ENCODE measurements at places on chromosomes 5 and 9.
A peak's percentile ranks its signal among the peaks of the same experiment; 100 is the strongest.

DNA sequence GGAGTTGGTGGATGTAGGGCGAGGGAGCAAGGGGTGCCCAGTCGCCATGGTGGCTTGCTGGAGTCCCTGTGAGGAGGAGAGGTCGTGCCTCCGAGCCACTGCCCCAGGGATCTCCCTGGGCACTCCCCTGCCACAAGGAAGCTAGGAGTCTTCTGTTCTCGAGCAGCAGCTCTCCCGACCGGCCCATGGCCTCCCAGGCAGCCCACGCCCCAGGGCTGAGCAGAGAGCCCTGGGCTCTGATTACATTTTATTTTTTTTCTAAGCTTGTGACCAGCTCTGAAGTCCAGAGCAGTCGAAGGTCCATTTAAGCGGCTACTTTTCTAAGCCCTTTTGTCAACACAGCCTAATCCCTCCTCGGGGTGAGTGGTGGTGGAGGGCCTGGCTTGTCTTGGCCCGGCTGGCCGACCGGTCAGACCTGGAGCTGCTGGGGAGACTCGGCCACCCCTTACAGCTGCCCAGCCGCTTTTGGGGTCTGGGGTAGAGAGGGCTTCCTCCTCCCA lies 2.1 kb downstream of the RXRA start:
- no peak for DNase-seq

DNA sequence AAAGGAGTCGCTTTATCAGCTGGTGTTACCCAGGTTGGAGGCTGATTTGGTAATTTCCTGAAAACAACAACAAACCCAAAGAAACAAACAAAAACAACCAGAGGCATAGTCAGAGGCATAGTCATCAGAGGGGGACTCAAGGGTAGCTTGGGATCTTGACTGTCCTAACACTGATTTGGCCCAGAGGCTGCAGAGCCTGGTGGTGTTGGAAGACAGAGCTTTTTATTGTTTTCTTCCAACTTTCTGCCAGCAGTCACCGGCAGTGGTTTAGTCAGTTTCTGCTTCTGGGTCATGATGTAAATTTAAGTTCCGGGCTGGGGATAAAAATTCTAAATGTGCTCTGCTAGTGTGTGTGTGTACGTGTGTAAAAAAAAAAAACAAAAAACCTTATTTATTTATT lies 23.5 kb upstream of the NKX2-5 start:
- no peak for DNase-seq

GRCh38 chr5:137825165-137825564 lies 42.5 kb upstream of the MYOT start:
- no peak for DNase-seq

DNA sequence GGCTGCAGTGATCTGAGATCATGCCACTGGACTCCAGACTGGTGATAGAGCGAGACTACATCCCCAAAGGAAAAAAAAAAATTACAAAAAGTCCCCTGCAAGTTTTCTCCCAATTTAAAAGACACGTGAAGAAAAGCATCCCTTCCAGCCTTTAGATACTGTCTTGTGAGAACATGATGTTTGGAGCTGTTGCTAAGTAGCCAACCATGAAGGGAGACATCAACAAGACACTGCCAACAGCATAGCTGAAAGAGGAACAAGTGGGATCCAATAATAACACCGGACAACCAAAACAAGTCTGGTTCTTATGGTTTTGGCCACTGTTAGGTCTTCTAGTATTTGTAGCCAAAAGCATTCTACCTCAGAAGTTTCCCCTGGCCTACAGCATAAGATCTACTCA lies 118.9 kb upstream of the CCDC180 start:
- DNase-seq, result no peak

GRCh38 chr5:88399561-88399960 lies 130.9 kb upstream of the TMEM161B start:
- no peak for DNase-seq

DNA sequence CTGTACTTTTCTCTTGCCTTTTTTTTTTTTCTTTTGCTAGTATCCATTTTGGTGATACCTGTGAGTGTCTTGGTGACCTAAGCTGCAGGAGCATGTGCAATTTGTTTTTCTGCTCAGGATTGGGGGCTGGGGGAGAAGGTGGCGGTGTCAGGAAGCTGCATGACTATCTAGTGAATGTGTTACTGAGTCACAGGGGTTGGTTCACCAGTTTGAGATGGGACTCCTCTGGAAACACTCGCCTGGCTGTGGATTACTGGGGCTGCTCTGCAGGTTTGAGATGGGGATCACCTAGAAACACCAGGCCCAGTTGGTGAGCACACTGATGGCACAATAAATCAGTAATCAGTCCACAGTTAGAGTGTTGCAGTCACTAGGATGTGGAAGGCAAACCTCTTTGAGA lies 447.9 kb downstream of the SPATA31D1 start:
- no peak for DNase-seq

DNA sequence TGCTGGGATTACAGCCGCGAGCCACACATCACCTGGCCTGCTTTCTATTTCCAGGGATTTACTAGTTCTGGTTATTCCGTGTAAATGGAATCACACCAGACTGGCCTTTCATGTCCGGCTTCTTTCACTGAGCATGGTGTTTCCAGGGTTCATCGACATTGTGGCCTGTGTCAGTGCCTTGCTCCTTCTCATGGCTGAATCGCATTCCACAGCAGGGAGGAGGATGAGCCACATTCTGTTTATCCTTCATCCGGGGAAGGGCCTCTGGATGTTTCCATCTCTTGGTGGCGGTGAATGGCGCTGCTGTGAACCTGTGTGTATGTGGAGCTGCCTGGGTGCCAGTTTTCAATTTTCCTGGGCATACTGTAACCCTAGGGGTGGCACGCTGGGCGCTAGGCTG lies 58.7 kb upstream of the RNU6ATAC start:
- DNase-seq, result no peak

GRCh38 chr9:133054194-133054890 lies 7.4 kb upstream of the CEL start:
- DNase-seq, result no peak

DNA sequence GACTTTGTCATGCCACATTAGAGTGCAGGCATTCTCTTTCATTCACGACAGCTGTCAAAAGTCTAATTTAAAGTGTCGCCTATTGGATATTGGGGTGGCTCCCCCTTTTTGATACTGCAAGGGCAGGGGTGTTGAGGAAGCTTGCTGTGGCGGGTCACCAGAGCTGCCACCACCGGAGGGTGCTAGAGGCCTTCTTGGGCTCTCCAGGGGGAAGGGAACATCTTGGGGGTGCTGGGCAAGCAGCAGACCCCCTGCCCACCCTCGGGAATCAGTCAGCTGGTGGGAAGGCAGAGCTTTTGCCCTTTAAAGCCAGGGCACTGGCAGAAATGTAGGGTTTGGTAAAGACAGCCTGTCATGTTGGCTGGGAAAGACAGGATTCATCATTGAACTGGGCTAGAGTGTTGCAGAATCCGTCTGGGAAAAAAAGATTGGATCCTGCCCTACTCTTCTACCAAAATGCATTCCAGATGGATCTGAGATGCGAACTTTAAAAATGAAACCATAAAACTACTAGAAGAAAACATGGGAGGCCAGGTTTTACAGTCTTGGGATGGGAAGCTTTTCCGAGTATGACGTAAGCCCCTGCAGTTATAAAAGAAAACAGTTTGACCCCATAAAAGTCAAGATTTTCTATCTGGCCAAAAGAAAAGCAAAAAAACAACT lies 22.3 kb downstream of the COL5A1 start:
- DNase-seq, result peak; percentile 4

- no peak for DNase-seq
Measured at GRCh38 chr5:52773342-52773741, 14.4 kb upstream of the ITGA1 start.

DNA sequence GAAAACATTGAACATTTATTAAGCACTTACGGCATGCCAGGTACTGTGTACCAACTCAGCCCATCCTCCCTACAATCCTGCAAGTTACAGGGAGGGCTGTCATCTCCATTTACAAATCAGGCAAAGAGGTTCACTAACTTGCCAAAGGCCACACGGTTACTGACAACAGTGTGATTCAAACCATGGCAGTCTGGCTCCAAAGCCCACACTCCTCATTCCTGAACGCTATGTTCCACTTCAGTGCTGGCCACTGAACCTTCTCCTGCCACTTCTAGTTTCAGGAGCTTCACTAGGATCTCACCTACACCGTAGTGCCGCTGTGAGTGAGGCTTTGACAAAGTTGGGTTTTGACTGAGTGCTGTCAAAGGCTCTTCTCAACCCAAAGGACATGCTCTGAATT lies 7.2 kb upstream of the LIFR start:
- no peak for DNase-seq

GRCh38 chr5:139835656-139836055 lies 40.0 kb downstream of the PSD2 start:
- no peak for DNase-seq

GRCh38 chr5:11390291-11390767 lies 513.9 kb downstream of the CTNND2 start:
- DNase-seq, result no peak

- no peak for DNase-seq
Measured at GRCh38 chr9:20290257-20290656, 332.0 kb downstream of the MLLT3 start.

GRCh38 chr5:163578652-163579051 lies 73.2 kb downstream of the MAT2B start:
- no peak for DNase-seq

- no peak for DNase-seq
Measured at GRCh38 chr9:68546596-68547390, 6.1 kb upstream of the TMEM252 start.

GRCh38 chr5:28253431-28253830 lies 1215.0 kb upstream of the CDH9 start:
- no peak for DNase-seq

DNA sequence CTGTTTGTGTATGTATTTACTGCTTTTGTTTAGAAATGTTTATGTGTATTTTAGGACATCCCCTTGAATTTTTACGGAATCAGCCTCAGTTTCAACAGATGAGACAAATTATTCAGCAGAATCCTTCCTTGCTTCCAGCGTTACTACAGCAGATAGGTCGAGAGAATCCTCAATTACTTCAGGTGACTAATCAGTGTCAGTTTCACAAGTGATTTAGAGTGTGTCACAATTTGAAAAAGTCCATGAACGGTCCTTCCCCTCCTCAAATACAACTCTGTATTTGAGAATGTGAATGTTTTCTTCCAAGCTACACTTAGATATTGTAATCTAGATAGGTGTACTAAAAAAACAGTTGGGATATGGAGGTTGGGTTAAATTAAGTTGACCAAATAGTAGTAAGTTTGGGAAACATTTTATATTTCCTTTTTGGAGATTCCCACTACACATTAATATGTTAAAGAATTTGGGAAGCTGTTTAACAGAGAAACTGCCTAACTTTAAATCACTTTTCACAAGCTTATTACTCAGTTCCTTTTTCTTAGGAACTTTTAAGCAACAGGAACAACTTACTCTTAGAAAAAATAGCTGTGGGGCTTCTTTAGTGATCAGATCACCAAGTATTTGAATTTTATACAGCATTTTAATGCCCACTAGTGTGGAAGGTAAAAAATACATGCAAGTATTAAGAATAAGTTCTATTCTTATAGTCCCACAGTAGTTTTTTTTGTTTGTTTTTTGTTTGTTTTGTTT lies 40.9 kb downstream of the RAD23B start:
- no peak for DNase-seq

DNA sequence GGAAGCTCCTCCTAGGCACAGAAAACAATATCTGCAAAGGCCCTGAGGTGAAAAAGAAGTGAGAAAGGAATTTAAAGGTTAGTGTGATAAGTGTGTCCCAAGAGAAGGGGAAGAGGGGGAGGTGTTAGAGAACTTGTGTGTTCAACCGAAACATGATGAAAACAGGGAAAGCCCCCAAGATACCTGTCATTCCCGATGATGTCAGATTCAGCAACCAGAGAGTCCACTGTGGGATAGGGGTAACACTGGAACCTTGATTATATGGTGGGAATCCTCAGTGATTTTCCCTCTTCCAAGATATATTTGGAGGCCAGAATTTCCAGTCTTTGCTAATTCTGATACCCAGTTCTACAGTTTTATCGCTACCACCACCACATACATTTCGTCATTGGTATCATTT lies 15.5 kb upstream of the BNC2 start:
- DNase-seq, result no peak

DNA sequence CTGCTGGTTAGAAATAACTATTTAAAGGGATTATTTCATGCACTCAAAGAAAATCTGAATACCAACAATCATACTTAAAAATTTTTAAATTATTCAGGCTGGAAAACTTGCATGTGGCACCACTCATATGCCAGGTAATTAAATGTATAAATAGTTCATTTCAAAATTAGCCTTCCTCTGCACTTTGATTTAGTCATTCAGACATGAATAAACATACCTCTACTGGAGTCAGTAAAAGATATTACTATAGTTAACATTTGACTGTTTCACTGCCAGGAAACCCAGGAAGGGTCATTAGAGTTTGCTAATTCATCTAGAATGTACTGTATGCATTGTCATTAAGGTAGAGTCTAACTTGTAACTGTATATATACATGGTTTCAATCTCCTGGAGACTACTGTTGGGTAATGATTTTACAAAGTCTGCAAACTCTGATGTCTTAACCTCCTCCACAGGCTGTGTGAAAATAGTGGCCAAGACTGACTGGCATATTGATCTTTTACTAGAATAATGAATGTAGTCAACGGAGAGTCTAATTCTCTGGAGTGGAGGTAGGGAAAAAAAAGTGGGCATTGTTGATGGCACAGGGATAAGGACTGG lies 43.7 kb downstream of the TEX10 start:
- no peak for DNase-seq

DNA sequence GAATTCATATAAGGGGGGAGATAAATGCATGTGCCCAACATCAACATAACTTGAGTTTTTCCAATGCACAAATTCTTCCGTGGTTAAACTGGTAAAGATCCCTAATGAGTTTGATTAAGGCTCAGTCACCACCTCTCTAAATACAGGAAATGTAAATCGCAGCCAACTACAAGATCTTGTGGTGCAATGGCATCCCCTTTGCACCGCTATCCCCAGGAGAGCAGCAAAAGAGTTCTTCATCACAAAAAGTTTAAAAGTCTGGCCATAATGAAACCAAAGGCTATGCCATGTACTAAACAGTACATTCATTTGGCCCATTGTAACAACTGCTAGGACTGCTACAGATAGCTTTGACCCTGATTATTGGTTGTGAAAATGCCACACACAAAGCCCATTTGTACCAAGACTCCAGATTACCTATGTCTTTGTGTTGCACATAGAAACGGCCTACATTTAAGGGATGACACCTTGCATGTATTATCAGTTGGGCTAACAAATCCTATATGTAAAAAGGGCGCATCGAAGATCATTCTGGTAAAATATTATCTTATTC lies 44.5 kb downstream of the ZNF608 start:
- DNase-seq, result no peak

Data from activated naive CD4-positive, alpha-beta T cell treated with anti-CD3 and anti-CD28 coated beads, Interleukin-2, amount 50 U/mL, for 16 hours (primary cell).